ENCODE measurements at places on chromosomes 6 and 20.

DNA sequence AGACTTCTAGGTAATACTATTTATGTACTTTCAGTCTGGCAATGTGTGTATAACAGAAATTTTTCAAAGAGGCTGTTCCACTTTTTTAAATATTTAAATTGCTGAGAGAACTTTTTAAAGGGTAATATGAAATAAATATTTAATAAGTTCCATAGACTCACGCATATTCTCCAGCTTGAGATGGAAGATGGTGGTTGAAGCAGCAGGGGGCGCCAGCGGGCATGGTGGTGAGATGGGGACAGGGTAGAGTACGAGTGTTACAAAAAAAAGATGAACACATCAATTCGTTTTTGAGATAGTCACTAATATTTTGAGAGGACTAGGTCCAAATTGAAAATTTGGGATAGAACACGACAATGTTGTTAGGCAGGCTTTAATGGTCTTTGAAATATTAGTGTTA is 68.4 kb downstream of the RSPO3 start:
- DNase-seq = no peak

DNA sequence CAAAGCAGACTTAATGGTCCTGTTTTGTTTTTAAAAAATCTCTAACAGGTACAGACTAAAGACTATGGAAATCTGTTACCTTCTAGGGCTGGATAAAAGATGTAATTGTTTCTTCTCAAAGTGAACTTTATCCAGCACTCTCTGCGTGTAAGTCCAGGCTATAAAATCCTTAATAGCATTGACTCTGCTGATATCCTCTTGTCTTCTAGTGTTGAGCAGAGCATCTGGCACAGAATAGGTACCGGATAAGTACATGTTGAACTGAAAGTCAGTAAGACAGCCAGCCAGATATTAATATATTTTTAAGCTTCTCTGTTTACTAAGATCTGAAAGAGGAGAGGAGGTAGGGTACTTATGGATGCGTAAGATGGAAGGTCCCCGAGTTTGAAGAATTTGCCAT is 262.3 kb downstream of the TBC1D7 start:
- DNase-seq = no peak

GRCh38 chr6:119209452-119210205 is 131.2 kb upstream of the FAM184A start:
- no peak for DNase-seq

GRCh38 chr6:170099387-170099786 is 191.5 kb downstream of the DLL1 start:
- no peak for DNase-seq

All from HS-5 (cell line).